ENCODE measurements at places on chromosomes 3 and 15.

DNA sequence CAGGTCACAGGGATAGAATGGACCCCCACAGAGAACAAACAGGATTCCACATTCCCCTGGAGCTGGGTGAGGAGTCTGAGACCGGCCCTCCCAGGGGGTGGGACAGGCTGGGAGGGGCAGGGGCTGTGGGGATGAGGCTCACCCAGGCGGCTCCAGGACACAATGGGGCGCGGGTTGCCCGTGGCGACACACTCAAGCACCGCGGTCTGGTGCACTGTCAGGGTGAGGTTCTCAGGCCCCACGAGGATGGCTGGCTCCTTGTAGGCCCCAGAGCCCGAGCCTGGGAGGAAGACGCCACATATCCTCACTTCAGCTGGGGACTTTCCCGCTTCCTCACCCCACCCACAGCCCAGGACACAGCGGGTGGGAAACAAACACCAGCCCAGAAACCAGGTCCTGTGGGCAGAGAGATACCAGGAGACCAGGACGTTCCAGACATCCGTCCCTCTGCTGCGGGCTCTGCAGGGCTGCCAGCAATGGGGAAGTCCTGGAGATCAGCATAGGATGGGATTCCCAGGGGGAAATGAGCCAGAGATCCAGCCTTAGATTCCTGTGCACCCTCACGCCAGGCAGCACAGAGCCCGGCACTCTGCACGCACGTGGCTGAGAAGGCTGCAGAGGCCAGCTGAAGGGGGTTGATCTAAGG lies 30.2 kb downstream of the RNU5B-1 start:
- no peak for DNase-seq

- no peak for DNase-seq
Observed at GRCh38 chr3:4595710-4596113, 102.6 kb downstream of the ITPR1 start.

DNA sequence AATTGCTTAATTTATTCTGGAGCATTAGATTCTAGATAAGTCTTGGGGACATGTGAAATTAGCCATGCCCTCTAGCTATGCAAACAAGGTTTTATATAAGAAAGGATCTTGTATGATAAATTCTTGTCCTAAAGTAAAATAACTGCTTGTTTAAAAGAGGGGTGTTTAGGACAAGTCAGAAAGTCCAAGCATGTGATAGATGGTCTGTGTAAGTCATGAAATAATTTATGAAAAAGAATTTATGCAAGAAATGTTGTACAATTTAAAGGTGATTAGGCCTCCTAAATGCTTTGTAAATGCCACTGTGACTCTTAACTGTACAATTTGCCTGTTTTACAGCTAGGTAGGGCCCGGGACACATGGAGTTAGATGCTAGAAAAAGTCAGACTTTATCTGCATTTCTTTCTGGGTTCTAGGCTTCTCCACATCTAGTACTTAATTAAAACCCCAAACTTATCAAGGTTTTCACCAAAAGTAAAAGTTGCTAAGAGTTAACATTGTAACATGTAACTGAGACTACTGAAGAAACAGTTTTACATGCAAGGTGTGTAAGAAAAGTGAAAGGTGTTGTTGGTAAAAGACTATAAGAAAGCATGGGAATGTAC lies 13.2 kb downstream of the LINS1 start:
- no peak for DNase-seq

DNA sequence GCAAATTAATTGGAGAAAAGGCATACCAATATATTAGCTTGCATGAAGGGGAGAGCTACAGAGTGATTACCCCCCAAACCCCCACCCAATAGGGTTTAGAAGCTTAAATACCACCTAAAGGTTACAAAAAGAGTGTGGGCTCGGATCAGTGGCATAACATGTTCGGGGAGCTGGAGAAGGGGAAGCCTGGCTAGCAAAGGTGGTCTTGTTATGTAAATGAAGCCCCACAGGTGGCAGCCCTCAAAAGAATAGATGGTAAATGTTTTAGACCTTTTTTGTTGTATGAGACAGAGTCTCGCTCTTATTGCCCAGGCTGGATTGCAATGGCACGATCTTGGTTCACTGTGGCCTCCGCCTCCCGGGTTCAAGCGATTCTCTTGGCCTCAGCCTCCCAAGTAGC lies 10.9 kb upstream of the PXK start:
- no peak for DNase-seq

- DNase-seq = no peak
Observed at GRCh38 chr15:31004220-31004733, 12.8 kb upstream of the MTMR10 start.

DNA sequence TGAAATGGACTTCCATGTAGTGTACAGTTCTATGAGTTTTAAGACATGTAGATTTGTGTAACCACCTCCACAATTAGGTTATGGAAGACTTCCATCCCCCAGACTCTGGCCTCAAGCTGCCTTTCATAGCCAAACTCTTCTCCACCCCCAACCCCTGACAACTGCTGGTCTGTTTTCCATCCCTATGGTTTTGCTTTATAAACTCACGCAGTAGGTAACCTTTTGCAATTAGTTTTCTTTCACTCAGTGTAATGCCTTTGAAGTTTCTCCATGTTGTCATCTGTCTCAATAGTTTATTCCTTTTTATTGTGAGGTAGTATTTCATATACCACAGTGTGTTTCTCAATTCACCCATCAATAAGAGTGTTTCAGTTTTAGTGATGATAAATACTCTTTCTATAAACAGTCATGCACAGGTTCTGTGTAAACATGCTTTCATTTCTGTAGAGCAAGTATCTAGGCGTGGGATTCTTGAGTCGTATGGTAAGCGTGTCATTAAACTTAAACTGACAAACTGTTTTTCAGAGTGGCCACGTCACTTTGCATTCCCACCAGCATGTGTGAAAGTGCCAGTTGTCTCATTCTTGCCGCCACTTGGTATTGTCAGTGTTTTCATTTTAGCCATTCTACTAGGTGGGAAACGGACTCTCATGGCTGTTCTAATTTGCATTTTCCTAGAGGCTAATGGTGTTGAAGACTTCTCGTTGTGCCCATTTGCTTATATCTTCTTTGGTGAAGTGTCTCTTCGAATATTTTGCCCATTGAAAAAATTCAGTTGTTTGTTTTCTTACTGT lies 47.3 kb upstream of the ALDH1A3 start:
- no peak for DNase-seq

DNA sequence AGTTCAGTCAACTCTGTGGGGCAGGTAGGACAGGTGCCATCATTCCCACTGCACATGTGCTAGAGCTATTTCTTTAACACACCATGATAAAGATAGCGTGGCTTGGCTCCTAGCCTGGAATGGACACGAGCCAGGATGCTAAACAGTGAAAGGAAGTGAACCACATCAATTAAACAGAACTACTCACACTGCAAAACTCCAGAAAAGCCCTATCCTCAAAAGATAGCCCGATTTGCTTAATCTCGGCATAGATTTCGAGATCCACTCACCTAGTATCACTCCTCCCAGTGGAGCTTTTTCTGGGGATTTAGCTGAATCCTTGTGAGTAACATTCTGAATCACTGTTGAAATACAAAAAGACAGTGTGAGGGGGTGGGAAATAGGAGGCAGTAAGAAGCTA lies 118.0 kb downstream of the ABI3BP start:
- DNase-seq = peak; percentile 35

DNA sequence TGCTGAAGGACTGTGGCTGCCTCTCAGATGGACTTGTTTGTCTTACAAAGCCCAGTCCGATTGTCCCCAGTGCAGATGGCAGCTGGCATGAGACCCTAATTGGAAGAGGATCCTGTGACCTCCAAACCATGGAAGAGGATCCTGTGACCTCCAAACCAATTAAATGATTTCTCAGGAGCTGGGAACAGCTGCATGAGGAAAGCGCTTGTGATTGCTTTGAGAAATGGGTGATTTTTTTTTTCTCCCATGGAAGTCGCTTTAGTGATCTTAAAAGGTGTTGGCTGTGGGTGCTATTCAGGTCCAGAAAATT lies 68.4 kb upstream of the LARS2 start:
- DNase-seq = no peak

DNA sequence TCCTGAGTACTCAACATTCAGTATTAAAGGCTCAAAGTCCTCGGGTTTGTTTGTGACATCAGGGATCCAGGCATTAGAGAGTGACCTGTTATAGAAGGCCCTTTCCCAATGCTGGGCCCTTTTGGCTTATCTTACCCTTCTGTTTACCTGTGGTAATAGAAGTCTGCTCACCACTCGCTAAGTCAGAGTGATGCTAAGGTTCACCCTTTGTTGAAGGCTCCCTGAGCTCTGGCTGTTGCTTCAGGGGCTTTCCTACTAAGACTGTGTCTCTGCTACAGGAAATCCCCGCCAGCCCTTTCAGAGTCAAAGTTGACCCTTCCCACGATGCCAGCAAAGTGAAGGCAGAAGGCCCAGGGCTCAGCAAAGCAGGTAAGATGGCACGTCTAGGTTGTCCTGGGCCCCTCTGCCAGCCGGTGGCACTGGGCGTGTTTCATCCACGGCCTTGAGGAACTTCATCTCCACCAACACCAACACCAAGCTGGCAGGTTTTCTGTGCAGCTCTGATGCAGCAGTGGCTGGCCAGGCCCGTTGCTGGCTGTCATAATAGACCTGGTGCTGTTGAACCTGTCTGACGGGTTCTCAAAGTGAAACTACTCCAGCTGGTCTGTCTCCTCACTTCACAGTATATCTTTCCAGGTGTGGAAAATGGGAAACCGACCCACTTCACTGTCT lies 99.1 kb downstream of the DNASE1L3 start:
- no peak for DNase-seq

DNA sequence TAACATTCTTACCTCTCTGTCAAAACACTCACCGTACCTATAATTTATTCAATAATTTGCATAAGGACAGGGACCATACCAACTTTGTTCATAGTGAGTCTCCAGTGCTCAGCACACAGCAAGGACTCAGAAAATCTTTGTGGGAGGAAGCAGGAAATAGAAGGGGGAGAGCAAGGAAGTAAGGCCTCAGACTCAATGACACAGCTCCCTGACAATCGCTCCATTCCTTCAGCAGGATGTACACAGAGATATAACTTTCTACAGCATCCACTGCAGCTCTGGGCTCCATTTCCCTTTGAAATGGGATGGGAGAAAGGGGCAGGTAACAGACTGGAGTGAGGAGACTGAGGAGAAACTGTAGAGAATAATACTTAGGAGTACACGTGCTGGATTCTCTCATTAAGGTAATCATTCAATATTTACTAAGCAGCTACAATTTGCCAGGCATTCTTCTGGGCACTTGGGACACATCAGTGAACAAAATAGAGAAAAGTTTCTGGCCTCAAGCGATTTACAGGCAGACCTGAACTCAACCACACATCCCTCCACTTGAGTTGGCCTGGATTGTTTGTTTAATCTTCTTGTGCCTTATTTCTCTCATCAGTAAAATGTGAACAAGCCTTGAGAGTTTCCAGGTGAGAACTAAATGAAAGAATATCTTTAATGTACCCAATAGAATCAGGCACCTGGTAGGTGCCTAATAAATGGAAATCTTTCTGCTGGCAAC lies 330.3 kb upstream of the THBS1 start:
- DNase-seq = no peak

- DNase-seq = no peak
Observed at GRCh38 chr3:58537412-58538301, 667 bp upstream of the ACOX2 start.

DNA sequence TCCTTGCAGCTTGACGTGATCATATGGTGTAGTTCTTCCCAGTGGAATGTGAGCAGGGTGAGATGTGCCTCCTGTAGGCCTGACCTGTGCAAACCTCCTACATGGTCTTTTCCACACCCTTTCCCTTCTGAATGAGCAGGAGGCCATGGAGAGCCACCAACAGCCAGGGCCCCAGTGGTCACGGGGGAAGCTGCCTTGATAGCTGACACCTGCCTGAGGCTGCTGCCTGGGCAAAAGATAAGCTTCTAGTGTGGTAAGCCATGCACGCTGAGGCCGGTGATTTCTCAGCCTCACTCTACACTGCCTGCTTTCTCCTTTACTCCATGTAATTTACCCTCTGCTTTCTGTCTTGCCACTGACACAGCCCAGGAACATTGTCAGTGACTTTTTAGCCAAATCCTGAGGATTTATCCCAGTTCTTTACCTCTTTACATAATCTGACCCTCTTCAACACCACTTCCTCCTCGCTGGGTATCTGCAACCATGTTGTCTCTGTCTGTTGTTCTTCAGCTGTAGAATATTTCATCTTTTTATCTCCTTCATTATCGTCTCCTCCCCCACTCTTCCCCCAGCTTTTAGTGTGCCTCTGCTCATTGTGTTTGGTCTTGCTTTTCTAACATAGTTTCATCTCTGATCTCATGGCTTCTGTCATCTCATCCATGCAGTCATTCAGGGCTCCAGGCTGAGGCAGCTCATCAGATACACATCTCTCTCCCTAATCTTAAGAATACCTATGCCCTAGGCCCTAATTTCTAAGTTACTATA lies 11.2 kb upstream of the KBTBD12 start:
- DNase-seq = no peak

DNA sequence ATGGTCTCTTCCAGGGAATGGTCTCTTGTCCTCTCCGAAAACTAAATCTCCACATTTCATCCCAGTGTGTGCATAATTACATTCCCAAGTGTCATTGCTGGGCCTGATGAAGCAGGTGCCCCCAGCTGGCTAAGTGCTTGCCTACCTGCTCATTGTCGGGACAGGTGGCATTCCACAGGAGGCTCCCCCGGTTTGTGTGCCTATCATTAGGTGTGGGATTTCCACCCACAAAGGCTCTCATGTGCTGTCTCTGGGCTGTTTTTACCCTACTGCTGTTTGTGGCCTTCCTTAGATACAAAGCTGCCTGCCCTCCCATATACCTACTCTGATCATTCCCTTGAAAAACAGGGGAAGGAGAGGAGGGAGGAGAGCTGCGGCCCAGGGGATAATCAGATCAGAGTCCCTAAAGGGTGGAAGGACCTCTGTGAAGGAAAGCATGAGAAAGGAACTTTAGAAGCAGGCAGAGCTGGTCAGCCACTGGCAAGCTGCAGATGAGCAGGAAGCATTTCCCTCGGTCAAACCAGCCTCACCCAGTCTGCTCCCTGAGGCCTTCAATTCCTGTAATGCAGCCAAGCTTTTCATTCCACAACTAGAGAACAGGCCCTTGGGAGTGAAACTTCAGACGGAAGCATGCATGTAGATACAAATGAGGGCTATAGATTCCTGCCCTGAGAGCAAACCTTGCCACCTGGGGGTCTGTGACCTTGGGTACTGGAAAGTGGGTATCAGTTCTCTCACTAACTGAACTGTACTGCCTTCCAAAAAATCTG lies 60.7 kb upstream of the HEG1 start:
- no peak for DNase-seq

DNA sequence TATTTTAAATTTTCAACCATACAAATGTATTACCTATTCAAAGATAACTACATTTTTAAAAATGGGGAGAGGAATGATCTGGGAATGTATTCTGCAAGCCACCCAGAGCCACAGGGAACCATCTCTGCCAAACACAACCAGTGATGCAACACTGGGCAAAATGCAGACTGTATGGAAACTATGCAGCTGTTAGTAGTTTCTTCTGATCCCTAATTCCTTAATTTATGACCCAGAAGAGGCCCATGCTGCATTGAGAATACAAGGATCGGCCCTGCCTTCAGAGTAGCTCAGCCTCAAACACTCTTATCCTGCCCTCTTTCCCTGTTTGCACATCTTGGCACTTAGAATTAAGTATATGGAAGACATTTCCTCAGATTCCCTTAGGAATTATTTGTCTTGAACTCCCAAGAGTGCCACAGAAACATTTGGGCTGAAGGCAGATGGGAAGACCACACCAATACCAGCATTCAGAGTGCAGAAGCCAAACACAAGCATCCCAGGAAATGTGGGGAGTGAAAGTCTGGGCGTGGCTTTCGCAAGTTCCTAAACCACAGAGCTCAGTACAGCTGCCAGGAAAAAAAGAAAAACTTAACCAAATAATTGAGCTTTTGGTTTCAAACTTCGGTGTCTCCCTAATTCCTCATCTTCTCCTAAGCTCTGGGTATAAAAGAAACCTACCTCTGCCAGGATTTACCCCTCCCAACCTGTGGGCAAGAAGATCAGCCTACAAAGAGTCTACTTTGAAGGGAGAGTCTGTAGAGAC lies 5.3 kb downstream of the SNUPN start:
- no peak for DNase-seq

All from NCI-H2081 treated with DMSO at 0.1 percent for 48 hours (cell line).